Stimulated activated effector memory CD8-positive, alpha-beta T cell treated with anti-CD3 and anti-CD28 coated beads, Interleukin-12 subunit alpha, Interleukin-12 subunit beta, amount 100 ng/mL, for 72 hours (primary cell): ENCODE measurements at places on chromosomes 3 and 15.
A peak's percentile ranks its signal among the peaks of the same experiment; 100 is the strongest.

GRCh38 chr15:91866371-91866905 lies 12.9 kb downstream of the SLCO3A1 start:
- no peak for DNase-seq

- no peak for DNase-seq
These were observed 26.3 kb downstream of the LINGO1 start for GRCh38 chr15:77606142-77607034.

DNA sequence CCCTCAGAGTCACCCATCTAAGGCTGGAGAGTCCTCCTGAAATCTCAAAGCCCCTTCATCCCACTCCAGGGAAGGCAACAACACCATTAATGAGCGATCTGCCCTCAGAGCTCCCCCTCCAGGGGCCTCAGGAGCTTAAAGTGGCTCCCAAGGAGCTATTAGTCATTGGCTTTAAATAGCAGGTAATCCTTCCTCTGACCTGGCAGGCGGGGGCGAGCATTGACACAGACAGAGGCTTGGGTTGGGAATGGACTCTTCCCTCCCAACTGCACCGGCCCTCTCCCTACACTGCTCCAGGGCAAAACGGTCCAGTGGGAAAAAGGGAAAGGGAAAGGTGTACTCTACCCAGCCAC lies 1.4 kb downstream of the MFGE8 start:
- DNase-seq, result no peak

GRCh38 chr3:153394017-153394416 lies 232.0 kb downstream of the RAP2B start:
- DNase-seq, result no peak

DNA sequence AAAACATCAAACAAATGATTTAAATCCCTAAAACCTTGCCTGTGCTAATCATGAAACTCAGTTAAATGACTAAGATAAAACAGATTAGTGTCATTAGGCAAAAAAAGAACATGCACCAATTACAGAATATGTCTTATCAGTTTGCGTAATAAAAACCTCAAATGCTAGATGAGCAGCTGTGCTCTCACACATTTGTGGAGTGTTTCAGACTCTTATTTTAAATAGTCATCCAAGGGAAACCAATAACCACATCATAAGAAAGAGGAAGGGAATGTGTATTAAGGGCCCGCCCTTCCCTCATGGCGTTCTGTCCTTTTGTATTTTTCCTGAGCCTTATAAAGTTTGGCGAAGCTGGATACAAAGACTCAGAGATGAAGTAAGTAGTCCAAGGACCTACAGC lies 6.6 kb downstream of the SAMMSON start:
- DNase-seq, result no peak

DNA sequence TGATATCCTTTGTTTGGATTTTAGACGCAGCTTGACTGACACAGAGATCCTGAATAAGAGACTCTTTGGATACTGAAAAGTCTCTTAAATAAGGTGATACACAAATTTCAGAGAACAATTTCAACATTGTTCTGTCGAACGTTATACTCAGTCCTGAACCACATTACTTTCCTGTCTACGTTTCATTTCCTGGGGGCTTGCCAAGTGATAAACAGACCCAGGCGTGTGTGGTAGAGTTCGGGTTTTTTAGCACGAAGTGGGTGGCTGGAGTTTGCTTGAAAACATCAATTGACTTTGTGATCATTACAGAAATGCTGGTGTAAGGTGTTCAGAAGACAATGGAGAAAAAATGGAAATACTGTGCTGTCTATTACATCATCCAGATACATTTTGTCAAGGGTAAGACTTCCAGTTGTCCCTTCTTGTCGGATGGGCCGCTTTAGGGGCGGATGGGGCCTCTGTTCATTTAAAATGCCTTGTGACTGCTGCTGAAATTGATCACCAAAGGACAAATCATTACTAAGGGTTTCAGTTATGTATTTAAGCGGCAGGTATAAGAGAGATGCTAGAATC lies at the start of gene CD96:
Gene CD96, plus strand, starts transcription at position 287 of the 573 bp plus-strand sequence. Its CDS starts 52 bp downstream, at position 339.
- DNase-seq, result peak; percentile 46

GRCh38 chr3:81003008-81003645 lies 758.3 kb downstream of the GBE1 start:
- DNase-seq, result no peak

GRCh38 chr3:125582707-125583106 lies 12.6 kb downstream of the OSBPL11 start:
- no peak for DNase-seq

DNA sequence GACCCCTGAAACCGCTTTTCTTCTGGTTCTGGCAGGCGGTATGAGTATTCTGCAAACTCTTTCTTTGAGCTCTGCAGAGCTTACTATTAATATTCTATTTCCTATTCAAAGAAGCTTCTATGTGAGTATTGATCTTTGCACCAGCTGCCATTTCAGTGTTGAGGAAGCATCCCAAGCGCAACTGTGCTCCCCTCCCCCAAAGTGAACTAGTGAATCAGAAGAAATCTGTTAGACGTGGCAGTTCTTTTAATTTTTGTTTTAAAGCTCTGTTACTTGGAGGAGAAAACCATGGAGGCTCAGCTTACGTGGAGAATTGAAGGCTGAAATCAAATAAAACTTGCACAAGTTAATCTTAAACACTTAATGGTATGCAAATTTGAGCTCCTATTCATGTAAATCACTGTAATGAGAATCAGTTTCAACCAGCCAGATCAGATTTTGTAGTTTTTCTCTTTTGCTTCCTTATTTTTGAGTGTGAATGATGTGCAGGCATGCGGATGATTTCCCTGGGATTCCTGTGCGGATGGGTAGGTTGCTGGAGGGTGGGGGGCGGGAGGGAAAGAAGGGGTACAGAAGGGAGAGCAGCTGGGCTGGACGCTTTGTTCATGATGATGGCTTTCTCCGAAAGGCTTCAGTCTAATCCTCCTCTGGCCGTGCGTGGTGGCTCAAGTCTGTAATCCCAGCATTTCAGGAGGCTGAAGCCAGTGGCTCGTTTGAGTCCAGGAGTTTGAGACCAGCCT lies 16.1 kb upstream of the AGBL1 start:
- DNase-seq, result no peak

GRCh38 chr3:188400494-188401243 lies 246.7 kb downstream of the LPP start:
- DNase-seq, result no peak

DNA sequence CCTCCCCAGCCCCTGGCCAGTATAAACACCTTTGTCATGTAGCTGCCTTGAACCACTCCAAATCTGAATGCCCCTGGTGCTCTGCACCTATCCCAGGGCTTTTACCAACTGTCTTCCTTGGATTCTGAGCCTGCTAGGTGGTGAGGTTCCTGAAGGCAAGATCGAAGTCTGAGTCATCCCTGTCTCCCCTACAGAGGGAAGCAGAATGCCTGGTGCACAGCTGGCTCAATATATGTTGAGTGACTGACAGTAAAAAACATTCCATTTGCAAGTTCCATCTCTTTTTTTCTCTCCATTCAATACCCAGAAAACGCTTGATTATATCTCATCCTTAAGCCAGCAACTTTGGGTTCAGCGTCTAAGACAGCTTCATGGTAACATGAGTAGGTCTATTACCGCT lies 24.7 kb downstream of the SLC24A1 start:
- DNase-seq, result peak; percentile 40

GRCh38 chr3:73399106-73399505 lies 225.6 kb downstream of the PDZRN3 start:
- DNase-seq, result no peak

DNA sequence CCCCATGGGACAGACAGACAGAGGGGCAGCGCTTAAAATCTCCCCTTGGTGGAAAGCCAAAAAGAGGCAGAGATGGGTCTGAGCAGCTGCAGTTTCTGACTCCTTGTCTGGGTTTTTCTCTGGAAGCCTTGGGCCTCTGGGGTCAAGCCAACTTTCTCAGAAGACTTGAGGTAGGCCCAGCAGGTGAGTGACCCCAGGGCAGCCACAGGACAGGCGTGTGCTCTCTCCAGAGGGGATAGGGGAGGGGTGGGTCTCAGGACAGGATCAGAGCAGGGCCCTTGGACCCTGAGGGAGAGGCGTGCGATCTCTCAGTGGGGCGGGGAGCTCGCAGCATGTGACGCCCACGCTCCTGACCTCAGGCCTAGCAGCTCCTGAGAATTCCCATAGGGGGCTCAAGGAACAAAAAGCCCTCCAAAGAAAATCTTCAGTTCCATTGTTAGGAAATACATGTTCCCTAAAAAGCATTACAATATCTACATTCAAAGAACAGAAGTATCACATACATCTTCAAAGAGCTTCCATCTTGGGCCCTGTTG lies 34.6 kb upstream of the DUSP7 start:
- no peak for DNase-seq

DNA sequence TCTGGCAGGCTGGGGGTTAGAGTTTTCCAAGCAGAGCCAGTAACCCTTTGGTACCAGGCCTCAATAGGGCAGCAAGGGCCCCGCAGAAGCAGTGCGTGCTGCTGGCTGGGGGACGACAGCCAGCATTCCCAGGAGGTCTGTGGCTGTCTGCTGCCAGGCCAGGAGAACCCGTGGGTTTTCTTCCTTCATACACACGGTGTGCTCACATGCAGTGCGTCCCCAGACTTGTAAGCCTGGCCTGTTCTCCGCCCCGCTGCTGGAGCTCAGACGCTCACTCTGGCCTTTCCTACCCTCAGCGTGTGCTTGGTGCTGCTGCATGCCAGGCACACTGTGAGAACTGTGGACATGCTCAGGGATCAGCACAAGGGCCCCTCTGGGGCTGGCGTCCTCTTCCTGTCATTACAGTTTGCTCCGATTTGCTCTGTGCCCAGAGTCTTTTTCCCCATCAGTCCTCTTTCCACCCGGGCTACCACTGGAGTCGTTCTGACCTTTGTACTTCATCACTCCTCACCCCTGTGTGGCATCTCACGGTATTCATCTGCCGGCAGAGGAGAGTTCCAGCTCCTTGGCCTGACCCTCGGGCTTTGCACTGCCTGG lies 149.5 kb downstream of the DNAJB8 start:
- DNase-seq, result no peak

DNA sequence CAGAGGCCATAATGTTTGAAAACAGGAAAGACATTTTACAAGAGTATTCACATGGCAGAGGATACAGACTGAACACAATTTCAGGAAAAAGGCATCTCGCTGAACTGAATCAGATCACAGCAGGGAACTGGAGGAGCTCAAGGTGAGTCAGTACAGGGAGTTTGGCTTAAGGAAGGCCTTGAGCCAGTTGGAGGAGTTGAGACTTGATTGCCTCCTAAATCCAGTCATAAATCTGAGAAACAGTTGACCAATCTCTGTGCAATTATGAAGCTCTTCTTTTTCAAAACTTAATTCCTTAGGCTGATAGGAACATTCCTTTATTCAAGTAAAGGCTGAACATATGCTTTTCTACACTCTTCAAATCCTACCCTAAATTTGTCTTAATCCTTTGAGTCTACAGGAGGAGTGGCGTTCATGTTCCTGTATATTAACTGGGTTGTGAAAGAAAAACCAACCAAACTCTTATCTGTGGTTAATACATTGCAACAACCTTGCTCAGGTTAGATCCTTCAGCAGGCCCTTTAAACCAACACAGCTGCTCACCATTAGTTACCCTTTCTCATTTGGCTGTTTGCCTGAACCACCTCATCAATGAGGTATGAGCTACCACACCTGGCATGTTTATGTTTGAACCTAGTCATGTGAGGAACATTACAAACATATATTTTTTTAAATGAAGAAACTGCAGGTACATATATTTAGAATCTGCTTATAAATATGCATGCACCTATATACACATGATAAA lies 404.1 kb upstream of the ATP11B start:
- DNase-seq, result no peak
